Stimulated activated CD4-positive, alpha-beta T cell treated with anti-CD3 and anti-CD28 coated beads, Interleukin-4, amount 100 ng/mL, for 24 hours (primary cell): ENCODE measurements at places on chromosomes 11 and 22.

GRCh38 chr22:33381531-33382406, 323.6 kb upstream of the SYN3 start:
- no peak for DNase-seq

DNA sequence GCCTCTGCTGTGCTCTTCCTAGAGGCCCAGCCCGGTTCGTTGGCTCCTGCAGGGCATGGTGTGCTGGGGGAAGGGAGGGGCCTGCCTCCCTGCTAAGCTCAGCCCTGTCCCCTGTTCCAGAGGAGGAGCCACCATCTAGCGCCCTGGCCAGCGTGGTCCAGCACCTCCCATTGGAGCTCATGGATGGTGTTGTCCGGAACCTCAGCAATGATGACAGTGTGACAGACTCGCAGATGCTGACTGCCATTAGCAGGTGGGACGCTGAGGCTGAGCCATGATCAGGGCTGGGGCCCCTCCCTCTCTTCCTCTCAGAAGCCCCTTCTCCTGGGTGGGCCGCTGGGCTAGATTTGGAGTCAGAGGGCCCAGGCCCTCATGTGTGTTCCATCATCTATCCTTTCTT, 9.1 kb downstream of the USP35 start:
- no peak for DNase-seq

- no peak for DNase-seq
These were observed 11.5 kb upstream of the AIFM3 start for GRCh38 chr22:20955548-20955947.

DNA sequence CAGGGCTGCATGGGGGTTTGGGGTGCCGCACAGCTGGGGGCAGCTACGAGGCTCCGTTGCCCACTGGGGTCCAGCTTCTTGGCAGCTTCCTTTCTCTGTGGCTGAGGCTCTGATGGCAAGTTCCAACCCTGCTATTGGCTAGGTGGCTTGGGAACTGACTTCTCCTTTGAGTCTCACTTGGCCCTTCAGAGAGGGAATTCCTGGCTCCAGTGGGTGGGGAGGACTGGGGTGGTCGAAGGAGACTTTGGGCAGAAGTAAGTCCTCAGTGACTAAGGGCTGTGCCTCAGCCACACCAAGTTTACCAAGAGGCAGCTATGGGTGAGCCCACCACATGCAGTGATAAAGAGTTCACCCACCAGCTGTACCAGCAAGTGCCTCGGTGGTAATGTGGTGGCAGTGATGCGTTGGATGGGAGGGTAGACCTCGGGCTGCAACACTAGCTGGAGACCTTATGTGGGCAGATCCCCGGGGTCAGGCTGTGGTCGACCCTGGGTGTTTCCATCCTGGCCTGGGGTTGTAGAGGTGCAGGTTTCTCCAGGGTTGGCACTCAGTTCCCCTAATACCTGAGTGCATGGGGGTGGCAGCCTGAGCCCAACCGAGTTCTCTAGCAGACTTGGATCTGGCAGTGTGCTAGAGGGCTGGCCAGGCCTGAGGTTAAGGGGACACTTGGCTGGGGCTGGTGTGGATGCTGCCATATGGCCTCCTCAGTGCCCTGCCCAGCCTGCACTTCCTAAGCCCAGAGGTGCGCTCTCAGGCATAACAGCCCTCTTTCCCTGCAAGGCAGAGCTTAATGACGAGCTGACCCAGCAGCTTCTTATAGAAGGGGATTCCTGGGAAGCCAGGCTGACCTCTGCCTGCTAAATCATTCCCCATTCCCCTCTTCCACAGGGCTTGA, 197.0 kb upstream of the CADM1 start:
- no peak for DNase-seq

- no peak for DNase-seq
These were observed 44.0 kb downstream of the MYO7A start for GRCh38 chr11:77171885-77172665.

- no peak for DNase-seq
These were observed 18.9 kb upstream of the YPEL1 start for GRCh38 chr22:21754523-21754922.
